ENCODE measurements at places on chromosomes 11 and 22.

DNA sequence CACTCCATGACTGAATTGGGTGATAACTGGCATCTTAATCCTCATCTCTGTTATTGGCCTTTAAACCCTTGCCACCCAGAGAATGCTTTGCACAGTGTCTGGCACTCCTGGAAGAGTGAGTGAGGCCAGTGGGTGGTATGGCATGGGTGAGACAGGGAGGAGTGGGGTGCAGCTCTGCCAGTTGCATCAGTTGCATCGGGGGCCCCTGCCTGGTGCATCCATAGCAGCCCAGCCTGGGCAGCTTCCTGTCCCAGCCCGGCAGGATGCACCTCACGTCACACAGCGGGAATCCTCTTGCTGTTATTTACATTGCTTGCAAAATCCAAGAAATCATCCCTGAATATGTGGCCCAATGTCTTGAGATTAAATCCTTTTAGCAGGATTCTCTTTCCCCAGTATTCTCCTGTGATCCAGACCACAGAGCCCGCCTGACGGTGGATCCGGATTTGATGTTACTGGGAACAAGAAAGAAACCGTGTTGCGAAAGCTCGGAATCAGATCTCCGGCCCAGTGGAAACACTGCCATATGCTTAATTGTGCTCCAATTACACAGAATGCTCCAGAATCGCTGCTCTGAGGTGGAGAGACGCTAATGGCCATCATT lies 37.6 kb upstream of the MN1 start:
- DNase-seq = no peak

DNA sequence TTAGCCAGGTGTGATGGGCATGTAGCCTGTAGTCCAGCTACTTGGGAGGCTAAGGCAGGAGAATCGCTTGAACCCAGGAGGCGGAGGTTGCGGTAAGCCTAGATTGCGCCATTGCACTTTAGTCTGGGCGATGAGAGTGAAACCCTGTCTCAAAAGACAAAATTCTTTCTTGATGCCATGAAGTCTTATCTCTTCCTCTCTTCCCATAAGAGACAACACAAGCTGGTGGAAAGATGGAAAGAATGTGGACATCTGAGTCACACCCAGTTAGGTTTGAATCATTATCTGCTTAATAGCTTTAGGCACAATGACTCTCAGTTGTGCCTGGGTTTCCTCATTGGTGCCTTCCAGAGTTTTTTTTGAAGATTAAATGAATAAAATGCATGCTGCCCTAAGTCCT lies 35.3 kb downstream of the KREMEN1 start:
- no peak for DNase-seq

- DNase-seq = no peak
Measured at GRCh38 chr11:128551058-128551457, 36.3 kb downstream of the ETS1 start.

DNA sequence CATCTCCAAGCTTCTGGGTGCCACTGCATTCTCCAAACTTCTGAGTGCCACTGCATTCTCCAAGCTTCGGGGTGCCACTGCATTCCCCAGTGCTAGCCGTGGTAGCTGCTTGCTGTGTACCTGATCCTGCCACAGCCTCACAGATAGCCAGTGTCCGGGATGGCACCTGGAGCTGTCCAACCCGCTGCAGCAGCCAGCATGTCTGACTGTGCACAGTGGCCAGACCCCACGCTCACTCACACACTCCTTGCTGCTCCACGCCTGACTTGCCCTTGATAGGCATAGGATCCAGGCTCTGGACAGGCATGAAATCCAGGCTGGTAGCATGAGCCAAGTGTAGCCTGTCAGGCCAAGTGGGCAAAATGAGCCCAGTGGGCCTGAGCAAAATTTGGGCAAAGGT lies 465.0 kb downstream of the GUCY1A2 start:
- no peak for DNase-seq
